ENCODE measurements at places on chromosomes 11 and 22.

DNA sequence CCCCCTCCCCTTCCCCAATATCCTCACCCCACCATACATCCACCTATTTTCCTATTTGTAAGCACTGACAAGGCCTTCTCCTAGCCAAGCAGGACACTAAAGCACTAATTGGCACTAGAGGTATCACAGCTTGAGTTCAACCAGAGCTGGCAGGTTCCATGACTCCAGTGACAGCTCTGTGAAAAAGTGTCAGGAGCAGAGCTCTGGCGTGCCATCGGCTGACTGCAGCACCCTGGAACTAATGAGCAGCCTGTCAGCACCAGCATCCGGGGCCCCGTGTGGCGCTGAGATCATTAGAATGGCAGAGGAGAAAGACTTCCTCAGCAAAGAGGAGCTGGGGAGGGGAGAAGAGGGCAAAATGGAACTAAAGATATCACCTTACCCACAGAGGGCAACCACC is 847.4 kb downstream of the NTM start:
- DNase-seq: no peak
- no peak overlapping the region for H3K4me3 ChIP-seq
- no peaks in the 10 kb centered on the region for H3K36me3 ChIP-seq

DNA sequence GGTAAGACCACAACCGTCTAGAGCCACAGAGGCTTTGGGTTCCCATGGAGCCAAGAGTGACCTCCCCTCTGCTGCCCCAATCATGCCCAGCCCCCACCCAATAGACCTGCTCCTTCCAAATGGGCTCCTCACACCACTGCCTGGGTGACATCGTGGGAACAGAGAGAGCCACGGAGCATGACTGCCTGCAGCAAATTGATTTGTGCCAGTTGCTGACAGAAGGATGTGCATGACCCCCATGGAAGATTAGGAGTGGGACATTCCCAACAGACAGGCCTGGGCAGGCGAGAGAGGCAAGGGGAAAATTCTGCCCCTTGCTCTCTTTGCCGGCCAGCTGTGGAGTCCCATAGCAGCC is 88.5 kb downstream of the TENM4 start:
- no peak overlapping the region for H3K4me3 ChIP-seq
- no peaks in the 10 kb centered on the region for H3K36me3 ChIP-seq
- H3K27ac ChIP-seq: peak overlapping the region; percentile 36
- no peaks in the 10 kb centered on the region for H3K4me1 ChIP-seq
- H3K27me3 ChIP-seq: no peaks in the 10 kb centered on the region
- peak; percentile 50 for DNase-seq

DNA sequence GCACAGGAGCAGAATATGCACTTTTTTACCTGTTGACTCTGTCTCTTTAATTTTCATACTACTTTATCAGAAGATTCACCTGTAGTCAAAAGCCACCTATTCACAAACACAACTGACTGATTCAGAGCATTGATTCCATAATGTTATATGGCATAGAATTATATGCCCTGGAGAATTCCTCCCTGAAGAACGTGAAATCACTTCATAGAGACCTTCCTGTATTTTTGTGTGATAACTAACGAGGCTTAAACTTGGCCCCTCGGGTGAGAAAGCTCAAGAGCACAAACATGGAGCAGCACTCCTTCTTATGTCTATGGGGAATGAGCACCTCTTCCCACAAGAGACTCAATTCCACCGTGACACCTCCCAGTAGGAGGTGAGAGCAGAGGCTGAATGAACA is at the start of gene OR10A6:
Gene OR10A6 (minus strand): TSS at position 101 of the 400 bp plus-strand sequence. CDS start 2,606 bp downstream, outside the sequence.
- no peak within 1 kb of the TSS for H3K27ac ChIP-seq
- DNase-seq: no peak
- H3K4me3 ChIP-seq: no peak within 1 kb of the TSS
- no peaks in the 10 kb centered on the region for H3K4me1 ChIP-seq
- H3K27me3 ChIP-seq: no peaks in the 10 kb centered on the region

DNA sequence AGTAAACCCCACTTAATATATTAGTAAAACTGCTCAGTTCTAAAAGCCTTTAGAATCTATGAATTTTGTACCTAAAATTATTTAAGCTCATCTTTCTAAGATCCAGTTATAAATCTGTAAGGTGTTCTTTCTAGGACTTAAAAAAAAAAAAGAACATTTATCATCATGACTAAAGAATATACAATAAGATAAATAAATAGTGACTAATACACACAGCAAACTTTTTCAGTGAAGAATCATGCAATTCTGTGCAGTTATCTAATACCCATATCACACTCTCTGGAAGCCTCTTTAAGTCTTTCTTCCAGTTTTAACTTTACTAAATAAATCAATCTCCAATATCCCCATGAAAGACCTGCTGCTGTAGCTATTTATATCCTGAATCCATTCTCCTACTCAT is 59.8 kb downstream of the CEP57 start:
- no peaks in the 10 kb centered on the region for H3K4me1 ChIP-seq
- no peak for DNase-seq
- H3K27ac ChIP-seq: no peak overlapping the region

- no peaks in the 10 kb centered on the region for H3K27me3 ChIP-seq
- H3K36me3 ChIP-seq: peaks cover 5% of the 10 kb centered on the region
- no peak for DNase-seq
- H3K4me1 ChIP-seq: no peaks in the 10 kb centered on the region
- H3K4me3 ChIP-seq: no peak overlapping the region
Measured at GRCh38 chr11:68076371-68077042, 37.7 kb downstream of the TCIRG1 start.

DNA sequence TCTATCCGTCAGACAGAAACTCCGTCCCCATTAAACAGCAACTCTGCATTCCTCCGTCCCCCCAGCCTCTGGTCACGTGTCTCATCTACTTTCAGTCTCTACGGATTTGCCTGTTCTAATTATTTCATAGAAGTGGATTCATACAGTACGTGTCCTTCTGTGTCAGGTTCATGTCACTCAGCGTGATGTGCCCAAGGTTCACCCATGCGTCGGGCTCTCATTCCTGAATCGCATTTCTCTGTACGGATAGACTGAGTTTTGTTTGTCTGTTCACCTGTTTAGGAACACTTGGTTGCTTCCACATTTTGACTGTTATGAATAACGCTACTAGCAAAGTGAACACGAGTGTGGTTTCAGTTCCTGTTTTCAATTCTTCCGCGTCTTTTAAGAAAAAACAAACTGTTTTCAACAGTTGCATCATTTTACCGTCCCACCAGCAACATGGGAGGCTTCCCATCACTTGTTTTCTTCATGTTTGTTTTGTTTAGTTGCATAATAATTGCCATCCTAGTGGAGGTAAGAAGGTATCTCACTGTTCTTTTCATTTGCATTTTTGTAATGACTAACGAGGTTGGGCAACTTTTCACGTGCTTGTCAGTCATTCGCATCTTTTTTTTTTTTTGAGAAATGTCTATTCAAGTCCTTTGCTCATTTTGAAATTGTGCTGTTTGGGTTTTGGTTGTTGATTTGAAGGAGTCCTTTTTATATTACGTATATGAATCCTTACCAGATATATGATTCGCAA is 8.9 kb upstream of the NLRP6 start:
- H3K4me1 ChIP-seq: peaks cover 12% of the 10 kb centered on the region
- no peaks in the 10 kb centered on the region for H3K36me3 ChIP-seq
- peak; percentile 58 for DNase-seq
- H3K4me3 ChIP-seq: peak overlapping the region; percentile 46

GRCh38 chr11:31247321-31247720 is 122.2 kb downstream of the DCDC1 start:
- H3K4me3 ChIP-seq: no peak overlapping the region
- no peaks in the 10 kb centered on the region for H3K27me3 ChIP-seq
- H3K27ac ChIP-seq: no peak overlapping the region
- DNase-seq: no peak
- H3K36me3 ChIP-seq: no peaks in the 10 kb centered on the region

DNA sequence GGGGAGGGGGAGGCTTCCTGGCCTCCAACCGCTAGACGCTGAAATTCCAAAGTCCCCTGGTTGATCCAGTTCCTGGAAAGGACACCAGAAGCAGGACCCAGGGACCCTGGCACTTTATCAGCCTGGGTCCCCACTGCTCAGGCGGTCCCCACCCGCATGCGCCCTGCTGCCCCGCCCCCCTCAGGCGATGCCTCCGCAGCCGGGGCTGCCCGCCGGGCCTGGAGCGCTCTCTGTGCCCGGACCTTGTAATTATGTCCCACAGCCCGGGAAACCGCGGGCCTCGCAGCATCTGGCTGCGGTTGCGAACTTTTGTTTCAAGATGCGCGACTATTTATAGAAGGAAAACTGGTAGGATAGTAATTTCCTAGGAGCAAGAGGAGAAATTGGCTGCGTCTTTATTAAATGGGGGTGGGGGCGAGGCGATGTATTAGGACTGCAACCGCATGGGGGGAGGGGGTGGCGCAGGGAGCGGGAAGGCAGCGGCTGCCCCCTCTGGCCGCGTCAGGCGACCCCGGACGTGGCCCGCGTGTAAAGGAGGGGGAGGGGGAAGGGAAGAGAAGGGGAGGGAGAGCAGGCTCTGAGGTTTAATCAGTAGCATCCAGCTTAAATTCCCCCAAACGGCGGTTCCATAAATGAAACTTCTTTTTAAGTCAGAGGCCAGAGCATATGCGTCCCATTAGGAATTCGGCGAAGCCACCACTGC is 6.1 kb downstream of the WNT7B start:
- no peak overlapping the region for H3K4me3 ChIP-seq
- no peaks in the 10 kb centered on the region for H3K36me3 ChIP-seq
- DNase-seq: peak; percentile 36
- no peak overlapping the region for H3K27ac ChIP-seq
- no peaks in the 10 kb centered on the region for H3K27me3 ChIP-seq

GRCh38 chr22:46482056-46482675 is 55.3 kb downstream of the CELSR1 start:
- no peaks in the 10 kb centered on the region for H3K4me1 ChIP-seq
- no peak overlapping the region for H3K27ac ChIP-seq
- H3K36me3 ChIP-seq: no peaks in the 10 kb centered on the region
- H3K4me3 ChIP-seq: no peak overlapping the region
- DNase-seq: no peak

DNA sequence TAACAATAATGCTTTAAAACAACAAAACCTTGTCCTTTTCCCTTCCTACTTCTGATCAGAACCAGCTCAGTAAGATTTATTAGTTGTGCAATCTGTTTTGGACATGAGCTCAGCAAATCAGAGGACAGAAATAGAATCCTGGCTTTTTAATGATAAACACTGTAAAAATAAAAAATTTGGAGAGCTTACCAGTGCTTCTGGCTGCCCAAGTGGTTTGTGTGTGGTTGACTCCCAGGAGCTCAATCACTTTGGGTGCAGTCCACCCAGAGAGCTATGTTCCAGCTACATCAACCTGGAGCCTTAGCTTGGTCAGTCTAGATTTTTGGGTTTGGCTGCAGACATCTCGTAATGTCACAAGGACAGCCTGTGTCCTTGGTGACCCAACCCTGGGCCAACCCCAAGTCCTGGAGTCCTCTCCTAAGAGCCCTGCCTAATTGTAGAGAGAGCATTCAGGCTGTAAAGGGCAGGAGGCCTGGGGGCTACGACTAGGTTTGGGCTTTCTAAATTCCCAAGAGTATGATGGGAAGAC is 28.5 kb downstream of the CD44 start:
- H3K27me3 ChIP-seq: no peaks in the 10 kb centered on the region
- no peaks in the 10 kb centered on the region for H3K36me3 ChIP-seq
- no peak overlapping the region for H3K27ac ChIP-seq
- DNase-seq: no peak
- H3K4me3 ChIP-seq: no peak overlapping the region

DNA sequence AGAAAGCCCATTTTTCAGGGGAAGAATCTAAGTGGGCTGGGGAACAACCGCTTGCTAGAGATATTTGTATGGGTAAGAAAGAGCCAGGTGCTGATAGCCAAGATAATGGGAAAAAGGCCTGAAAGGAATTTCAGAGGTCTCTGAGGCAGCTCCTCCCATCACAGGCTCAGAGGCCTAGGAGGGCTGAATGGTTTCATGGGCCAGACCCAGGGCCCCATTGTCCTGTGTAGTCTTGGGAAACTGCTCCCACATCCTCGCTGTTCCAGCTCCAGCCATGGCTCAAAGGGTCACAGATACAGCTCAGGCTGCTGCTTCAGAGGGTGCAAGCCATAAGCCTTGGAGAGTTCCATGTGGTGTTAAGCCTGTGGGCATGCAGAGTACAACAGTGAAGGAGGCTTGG is 73.2 kb upstream of the ARHGAP20 start:
- DNase-seq: no peak
- no peaks in the 10 kb centered on the region for H3K36me3 ChIP-seq
- H3K4me3 ChIP-seq: no peak overlapping the region
- no peaks in the 10 kb centered on the region for H3K4me1 ChIP-seq

DNA sequence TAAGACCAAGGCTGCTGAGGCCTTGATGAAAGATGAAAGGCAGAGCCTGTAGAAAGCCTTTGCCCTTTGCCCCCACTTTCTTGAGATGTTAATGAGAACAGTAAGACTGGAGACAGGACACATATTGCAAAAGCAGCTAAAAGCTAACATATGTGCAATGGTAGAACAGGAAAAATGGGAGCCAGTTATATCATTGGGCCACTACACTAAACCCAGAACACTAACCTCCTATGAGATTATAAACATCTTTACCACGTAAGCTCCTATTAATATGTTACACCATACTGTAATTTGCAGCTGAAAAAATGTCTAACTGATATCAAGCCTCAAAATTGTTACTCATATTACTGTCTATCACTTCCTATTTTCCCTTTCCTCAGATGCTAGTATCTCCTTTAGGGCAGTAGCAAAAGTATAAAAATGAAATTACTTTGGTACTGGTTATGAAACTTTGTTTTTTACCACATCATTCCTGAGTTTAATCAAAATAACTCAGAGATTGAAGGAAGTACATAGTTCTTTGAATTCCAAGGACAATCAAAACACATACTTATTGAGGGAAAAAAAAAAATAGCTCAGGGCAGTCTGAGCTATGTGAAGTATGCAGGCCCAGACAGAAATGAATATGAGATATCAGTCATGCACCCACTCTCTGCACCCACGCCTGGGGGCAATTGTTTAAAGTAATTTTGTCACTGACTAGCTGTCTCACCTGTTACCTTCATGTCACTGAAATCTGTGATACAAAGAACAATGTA is 9.1 kb downstream of the HPS5 start:
- peaks cover 30% of the 10 kb centered on the region for H3K36me3 ChIP-seq
- peak overlapping the region; percentile 62 for H3K27ac ChIP-seq
- peaks cover 30% of the 10 kb centered on the region for H3K4me1 ChIP-seq

DNA sequence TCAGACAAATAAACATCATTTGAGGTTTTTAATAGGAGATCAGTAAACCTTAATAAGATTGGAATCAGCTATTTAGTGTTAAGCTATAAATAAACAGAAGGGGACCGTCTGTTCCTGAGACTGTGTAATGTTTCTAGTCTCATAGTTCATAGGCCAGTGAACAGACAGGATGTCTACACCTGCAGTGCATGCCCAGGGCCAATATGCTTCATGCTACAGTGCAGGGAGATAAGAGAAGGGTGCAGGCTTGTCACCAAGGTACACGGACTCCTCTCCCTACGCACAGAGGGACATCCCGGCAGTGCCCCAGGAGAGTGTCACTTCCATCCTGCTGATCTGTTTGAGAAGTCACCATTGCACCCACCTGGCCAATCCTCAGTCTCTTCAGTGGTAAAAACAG is 148.6 kb downstream of the OPCML start:
- no peak for DNase-seq
- no peaks in the 10 kb centered on the region for H3K4me1 ChIP-seq
- no peaks in the 10 kb centered on the region for H3K27me3 ChIP-seq

- no peak overlapping the region for H3K27ac ChIP-seq
- H3K27me3 ChIP-seq: no peaks in the 10 kb centered on the region
- no peak overlapping the region for H3K4me3 ChIP-seq
- DNase-seq: no peak
- no peaks in the 10 kb centered on the region for H3K36me3 ChIP-seq
- H3K4me1 ChIP-seq: no peaks in the 10 kb centered on the region
Measured at GRCh38 chr11:34318111-34319037, 39.4 kb downstream of the ABTB2 start.

GRCh38 chr22:26702906-26703830 is 45.8 kb downstream of the MIAT start:
- no peak for DNase-seq
- no peaks in the 10 kb centered on the region for H3K27me3 ChIP-seq
- 0 out of 2 replicates have a peak, but pooled peaks cover 4% of the 10 kb centered on the region for H3K36me3 ChIP-seq
- peaks cover 11% of the 10 kb centered on the region for H3K4me1 ChIP-seq

Data from SJCRH30 (cell line).